ENCODE measurements at places on chromosomes 3 and 15.

DNA sequence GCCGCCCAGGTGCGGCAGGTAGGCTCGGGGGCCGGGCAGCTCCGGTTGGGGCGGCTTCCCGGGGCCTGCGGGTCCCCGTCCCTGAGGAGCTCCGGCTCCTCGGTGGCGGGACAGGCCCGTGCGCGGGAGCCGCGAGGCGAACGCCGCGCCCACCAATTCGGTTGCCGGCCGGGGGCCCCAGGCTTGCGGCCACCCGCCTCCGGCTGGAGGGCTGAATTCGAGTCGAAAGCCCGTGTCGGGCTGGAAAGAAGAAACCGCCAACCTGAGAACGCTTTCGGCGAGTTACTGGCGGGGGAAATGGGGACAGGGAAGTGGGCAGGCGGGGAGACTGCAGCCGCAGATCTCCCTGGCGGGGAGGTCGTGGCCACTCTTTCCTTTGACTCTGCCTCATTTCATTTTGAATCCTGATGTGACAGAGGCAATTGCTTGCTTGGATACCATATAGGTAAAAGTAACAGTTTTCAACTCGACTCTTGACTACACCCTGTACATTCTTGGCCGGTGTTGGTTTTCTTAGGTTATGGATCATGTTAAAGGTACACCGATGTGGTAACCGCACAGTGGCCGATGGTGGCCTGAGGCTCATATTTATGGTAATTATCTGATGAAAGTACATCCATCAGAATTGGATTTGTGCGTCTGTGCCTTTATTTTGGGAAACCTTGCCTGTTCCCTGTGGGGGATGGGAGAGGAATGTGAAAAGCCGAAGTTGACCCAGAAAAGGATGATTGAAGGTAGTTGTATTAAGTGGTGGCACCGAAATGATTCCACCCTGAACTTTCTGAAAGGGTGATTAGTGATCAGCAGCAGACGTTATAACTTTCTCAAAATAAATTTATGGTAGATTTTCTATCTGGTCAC is 1.7 kb downstream of the B3GNT5 start:
- DNase-seq, result peak; percentile 67

DNA sequence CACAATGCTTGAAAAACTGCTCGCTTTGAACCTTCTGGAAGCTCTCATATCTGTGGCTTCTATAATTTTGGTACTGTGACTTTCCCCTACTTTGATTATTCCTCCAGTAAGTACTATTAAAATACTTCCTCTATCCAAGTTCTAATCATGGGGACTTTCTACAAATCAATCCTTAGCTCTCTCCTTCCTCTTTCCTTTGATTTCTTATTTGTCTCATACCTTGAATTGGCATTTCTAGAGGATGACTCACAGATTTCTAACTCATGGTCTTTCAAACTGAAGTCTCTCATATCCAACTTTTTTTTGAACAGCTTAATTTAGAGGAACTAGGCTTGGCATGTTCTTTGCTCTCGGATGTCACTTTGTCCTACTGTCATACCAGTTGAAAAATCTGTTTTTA is 241.8 kb downstream of the TBC1D5 start:
- DNase-seq, result no peak

GRCh38 chr15:91146728-91147127 is 46.7 kb downstream of the SV2B start:
- DNase-seq, result no peak

GRCh38 chr15:57213862-57214261 is 162.4 kb upstream of the CGNL1 start:
- DNase-seq, result peak; percentile 47

GRCh38 chr3:52507359-52507758 is 12.2 kb downstream of the STAB1 start:
- no peak for DNase-seq

DNA sequence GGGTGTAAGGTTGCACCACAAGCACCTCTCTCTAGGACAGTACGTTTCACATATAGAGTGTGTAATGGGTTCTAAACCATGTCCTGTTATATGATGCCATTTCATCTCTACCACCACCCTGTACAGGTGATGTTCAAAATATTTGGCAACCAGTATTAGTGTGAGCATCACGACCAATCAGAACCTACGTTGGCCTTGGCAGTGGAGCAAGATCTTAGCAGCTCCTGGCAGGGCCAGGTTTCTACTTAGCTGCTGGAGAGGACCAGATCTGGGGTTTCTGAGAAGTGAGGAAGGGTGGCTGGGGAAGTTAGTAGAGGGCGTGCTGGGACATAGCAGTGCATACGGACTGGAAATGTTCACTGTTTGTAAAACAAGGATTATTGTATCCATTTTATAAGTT is 23.1 kb upstream of the MITF start:
- DNase-seq, result no peak

DNA sequence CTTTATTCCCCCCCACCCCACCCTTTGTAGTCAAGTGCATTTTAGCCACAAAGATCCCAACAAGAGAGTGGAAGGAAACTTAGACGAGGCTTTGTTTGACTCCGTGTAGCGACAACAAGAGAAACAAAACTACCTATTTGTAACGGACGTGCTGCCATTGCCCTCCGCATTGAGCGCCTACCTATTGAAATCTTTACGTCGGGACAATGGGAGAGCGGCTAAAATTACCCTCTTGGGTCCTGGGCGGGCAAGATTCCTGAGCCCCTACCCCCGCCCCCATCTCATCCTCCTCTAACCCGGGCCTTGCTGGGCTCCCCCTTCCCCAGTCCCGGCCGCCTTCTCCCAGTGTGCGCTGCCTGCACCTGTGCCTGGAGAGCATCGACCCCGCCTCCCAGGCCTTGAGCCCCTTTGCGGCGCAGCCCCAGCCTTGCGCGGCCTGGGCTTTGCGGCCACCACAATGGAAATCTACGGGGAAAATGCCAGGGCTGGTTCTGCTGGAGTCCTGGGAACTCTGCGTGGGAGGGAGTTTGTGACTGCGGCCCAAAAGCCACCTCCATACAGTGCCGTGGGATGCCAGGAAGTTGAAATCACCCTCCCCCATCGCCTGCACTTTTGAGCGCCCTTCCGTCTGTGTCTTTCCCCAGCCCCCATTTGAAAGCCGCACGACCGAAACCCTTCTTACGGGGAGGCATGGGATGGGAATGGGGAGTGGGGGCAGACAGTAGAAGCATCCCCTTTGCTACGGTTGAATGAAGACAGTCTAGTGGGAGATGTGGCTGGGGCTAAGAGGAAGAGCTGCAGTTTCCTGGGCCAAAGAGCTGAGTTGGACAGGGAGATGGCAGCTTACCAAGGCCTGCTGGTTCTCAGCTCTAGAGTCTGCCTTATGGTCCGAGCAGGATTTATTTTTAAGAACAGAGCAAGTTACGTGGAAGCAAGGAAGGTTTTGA is 1.1 kb upstream of the SOX2 start:
- peak; percentile 22 for DNase-seq

GRCh38 chr15:76239786-76240185 is 71.5 kb downstream of the ETFA start:
- no peak for DNase-seq

DNA sequence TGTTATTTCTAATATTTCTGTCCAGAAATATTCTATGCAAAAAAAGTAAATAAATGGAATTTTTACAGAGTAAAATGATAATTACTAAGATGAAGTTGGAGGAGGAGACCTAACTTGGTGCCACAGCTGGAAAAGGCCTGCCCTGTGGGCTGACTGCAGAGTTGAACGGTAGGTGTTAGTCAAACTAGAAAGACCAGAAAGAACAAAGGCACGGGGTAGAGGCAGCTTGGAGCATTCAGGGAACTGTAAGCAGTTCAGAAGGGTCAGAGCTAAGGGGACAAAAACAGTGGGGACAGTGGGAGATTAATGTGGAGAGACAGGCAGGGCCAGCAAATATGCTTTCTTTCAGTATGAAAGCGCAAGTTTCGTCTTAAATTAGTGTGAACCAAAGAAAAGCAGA is 39.3 kb upstream of the PTPRG start:
- no peak for DNase-seq

DNA sequence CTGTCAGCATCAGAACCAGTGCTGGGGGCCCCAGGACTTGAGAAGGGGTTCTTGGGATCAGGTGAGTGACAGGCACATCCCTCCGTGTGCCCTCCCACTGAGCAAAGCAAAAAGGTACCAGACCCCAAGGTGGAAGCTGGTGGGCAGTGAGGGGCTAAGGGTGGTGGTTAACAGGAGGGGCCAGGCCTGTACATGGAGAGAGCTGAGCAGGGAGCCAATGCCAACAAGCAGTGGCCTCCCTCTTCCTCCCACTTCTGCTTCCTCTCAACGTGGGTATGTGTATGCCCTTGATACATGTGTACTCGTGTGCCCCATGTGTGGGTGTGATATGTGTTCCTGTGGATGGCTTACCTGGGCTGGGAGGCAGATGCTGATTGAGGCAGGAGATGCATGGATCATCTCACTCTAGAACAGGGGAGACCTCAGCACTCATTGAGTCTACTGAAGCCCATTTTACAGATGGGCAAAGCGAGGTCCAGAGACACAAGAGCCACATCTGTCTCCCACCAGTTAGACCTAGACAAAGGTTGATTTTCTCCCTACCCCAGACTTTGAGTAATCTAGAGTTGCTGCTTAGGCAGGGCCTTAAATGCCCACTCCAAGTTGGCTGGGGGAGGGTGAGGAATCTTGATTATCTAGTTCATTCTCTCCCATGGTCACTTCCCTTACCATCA is 945 bp downstream of the VIPR1 start:
- no peak for DNase-seq

DNA sequence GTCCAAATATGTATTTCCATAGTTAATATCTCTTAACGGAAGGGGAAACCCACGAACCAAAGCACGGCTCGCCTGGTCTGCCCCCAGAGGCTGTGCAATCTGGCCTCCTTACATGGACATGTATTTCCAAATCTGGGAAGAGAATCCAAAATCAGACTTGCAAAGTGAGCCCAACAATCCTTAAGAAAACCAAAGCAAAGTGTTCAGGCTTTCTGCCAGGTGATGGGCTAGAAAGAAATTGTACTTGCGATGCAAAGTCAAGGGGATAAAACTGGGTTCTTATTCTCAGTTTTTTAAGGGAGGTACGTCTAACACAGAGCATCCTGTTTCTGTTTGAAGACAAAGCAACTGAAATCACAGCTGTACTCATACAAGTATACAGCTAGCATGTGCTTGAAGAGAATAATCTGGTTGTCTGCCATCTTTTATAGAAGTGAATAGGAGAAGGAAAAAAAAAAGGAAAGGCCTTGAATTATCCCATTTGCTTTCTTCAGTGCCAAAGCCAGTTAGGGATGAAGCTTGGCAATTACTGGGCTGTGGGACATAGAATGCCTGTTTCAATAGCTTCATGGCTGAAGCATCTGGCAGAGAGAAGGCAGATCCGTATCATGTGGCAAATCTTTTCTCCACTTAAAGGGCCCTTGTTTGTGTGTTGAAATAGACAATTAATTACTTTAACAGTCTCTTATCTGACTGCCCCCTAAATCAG is 48.4 kb downstream of the LRIG1 start:
- DNase-seq, result no peak

GRCh38 chr3:171353423-171353822 is 106.8 kb downstream of the TNIK start:
- no peak for DNase-seq

- DNase-seq, result no peak
These were observed 98.3 kb upstream of the ZBTB20 start for GRCh38 chr3:115245438-115245837.

GRCh38 chr15:77670558-77671361 is 38.0 kb upstream of the LINGO1 start:
- no peak for DNase-seq

- no peak for DNase-seq
These were observed 150.5 kb upstream of the POU1F1 start for GRCh38 chr3:87426918-87427317.

GRCh38 chr3:37315669-37316068 is 141.3 kb upstream of the LRRFIP2 start:
- peak; percentile 8 for DNase-seq

DNA sequence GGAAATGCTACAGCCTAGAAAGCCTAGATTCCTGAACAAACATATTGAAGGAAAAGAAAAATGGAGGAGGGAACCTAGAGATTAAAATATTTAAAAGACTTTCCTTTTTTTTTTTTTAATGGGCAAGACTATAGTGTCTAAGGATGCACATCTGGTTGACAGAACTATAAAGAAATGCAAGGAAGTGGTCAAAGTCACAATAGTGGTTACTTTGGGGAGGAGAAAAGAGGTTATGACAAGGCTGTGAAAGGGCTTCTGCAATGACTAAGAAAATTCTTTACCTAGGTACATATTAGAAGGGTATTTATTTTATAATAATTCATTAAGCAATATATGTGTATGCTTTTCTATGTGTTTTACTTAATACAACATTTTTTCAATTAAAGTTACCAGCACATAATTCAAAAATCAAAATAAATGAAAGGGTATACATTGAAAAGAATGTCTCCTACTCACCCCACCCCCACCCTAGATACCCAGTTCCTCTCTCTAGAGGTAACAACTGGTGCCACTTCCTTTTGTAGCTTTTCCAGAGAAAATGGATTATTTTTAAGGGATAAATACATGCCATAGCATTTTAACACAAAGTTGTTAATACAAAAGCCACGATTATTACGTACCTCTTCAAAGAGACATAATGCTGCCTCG is 70.1 kb downstream of the HERC1 start:
- DNase-seq, result no peak

- no peak for DNase-seq
These were observed 188.4 kb upstream of the HES1 start for GRCh38 chr3:193947596-193947995.

GRCh38 chr3:14440168-14440518 is 37.7 kb downstream of the SLC6A6 start:
- no peak for DNase-seq

- DNase-seq, result no peak
These were observed 25.0 kb downstream of the IRAK2 start for GRCh38 chr3:10189557-10190354.

DNA sequence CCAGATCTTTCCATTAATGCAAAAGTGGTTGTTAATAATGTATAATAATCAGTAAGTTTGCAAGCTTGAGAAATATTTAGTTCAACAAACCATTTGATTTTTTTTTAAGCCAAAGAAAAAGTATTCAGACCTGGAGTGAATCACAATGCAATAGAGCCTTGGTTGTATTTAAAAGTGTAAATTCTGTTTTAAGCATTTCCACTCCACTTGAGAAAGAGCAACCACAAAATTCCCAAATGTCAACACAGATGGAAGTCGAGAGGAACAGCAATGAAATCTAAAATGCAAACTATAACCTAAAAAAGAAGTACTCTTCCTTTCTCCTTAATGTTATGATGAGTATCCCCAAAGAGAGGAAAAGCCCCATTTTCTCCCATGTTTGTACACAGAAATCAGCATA is 20.2 kb downstream of the GBE1 start:
- DNase-seq, result no peak

GRCh38 chr15:75201616-75202250 is at the start of gene C15orf39:
Gene C15orf39, plus strand, starts transcription at chr15:75201882. Its CDS starts 4,167 bp downstream, at chr15:75206049.
- DNase-seq, result peak; percentile 93

DNA sequence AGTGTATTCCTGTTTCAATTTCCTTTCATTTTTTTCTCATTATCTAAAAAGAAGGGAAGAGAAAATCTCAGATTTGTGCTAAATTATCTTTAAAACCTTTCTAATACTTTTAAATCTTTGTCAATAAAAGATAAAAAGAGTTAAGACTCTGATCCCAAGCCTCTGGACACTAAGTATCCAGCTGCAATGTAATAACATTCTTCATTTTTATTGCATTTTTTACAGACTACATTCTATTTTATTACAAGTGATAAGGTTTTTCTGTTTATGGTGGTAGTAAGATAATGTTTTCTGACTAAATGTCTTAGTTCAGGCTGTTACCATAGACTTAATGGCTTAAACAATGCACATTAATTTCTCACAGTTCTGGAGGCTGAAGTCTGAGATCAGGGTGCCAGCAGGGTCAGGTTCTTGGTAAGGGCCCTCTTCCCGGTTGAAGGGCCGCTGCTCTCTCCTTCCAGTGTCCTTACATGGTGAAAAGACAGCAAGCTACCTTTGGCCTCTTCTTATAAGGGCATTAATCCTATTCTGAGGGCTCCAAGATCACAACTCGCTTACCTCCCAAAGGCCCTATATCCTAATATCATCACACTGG is 19.7 kb downstream of the KCNAB1 start:
- DNase-seq, result no peak

Measured in erythroblast (primary cell).